Breast epithelium (tissue), 4 donors: ENCODE measurements at places on chromosomes 3 and 15. TPM values are rescaled to one million over a fixed set of nuclear protein-coding genes. Genes with fewer than 3 reads are reported as not detected.

- H3K4me3 ChIP-seq: no peak overlapping the region
- H3K27ac ChIP-seq: no peak overlapping the region
- no peaks in the 10 kb centered on the region for H3K27me3 ChIP-seq
- H3K4me1 ChIP-seq: no peaks in the 10 kb centered on the region
- no peaks in the 10 kb centered on the region for H3K36me3 ChIP-seq
- DNase-seq: no peak
Measured at GRCh38 chr3:78870484-78870883, 897.3 kb downstream of the ROBO1 start.

DNA sequence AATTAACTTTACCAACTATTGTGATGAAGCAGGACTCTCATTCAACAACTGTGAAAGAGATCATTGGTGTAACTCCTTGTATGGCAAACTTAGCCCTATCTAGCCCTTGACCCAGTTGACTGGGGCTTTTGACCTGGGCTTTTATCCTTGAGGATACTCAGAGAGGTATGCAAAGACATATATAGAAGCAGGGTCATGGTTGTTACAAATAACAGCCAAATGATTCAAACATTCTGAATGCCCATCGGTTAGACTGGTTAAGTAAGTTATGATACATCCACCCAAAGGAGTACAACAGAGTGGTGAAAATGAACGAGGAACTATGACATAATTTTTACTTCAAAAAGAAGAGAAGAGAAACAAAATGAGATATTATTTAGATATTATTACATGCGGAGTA is 38.2 kb upstream of the ALDH1A3 start:
- no peak overlapping the region for H3K27ac ChIP-seq
- no peaks in the 10 kb centered on the region for H3K4me1 ChIP-seq
- H3K27me3 ChIP-seq: no peaks in the 10 kb centered on the region
- H3K4me3 ChIP-seq: no peak overlapping the region
- DNase-seq: no peak

DNA sequence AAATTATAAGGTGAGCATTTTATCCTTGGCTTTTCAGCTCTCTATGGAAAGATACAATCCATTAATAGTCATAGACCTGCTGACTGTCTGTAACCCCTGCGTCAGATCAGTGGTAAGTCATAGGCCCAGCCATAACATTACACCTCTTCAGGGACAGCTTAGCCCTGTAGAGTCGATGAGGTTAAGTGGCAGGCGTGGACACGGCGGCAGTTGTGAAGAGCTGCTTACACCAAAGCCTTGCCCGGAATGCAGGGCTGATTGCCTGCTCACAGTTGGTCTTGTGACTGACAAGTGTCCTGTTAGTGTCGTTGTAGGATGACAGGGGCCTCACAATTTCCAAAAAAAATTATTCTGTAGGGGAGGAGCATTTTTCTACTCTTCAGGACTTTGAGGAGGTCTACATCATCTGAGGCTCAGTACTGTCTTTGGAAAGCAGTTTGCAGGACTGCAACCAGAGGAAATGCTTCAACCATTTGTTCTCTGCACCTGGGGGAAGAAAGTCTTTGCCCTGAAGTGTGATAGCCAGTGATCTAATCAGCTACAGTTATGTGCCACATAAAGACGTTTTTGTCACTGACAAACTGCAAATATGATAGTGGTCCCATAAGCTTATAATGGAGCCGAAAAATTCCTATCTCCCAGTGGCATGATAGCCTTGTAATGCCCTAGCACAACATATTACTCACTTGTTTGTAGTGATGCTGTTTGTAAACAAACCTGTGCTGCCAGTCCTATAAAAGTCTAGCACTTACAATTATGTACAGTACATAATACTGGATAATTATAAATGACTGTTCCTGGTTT is 14.9 kb upstream of the SELENOT start:
- no peak for DNase-seq
- no peaks in the 10 kb centered on the region for H3K36me3 ChIP-seq
- H3K4me3 ChIP-seq: no peak overlapping the region
- H3K27me3 ChIP-seq: no peaks in the 10 kb centered on the region
- H3K27ac ChIP-seq: no peak overlapping the region

- no peak overlapping the region for H3K4me3 ChIP-seq
- DNase-seq: no peak
- no peaks in the 10 kb centered on the region for H3K4me1 ChIP-seq
- no peak overlapping the region for H3K27ac ChIP-seq
- no peaks in the 10 kb centered on the region for H3K36me3 ChIP-seq
Measured at GRCh38 chr3:43885908-43886618, 195.3 kb downstream of the ABHD5 start.

DNA sequence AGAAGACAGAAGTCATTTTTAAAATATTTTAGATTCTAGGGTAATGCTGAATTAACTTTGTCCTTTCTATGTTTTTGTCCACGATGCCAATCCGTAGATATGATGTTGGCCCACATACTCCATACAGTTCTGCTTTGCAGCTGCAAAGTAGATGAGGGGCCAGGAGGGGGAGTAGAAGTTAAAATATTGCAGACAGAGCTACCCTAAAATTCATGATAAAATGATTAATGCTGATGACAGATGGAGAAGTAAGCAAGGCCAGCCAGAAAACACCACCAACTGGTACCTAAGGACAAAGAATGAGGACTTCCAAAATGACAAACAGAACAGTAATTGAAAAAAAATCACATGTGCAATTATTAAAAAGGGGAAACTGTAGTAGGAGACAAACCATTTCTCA is 756.6 kb upstream of the ARPP21 start:
- no peaks in the 10 kb centered on the region for H3K36me3 ChIP-seq
- no peaks in the 10 kb centered on the region for H3K27me3 ChIP-seq
- H3K4me1 ChIP-seq: no peaks in the 10 kb centered on the region
- DNase-seq: no peak
- no peak overlapping the region for H3K4me3 ChIP-seq

GRCh38 chr3:54202651-54203248 is 80.4 kb downstream of the CACNA2D3 start:
- H3K4me1 ChIP-seq: no peaks in the 10 kb centered on the region
- no peak overlapping the region for H3K27ac ChIP-seq
- no peak for DNase-seq
- no peak overlapping the region for H3K4me3 ChIP-seq
- H3K36me3 ChIP-seq: no peaks in the 10 kb centered on the region

DNA sequence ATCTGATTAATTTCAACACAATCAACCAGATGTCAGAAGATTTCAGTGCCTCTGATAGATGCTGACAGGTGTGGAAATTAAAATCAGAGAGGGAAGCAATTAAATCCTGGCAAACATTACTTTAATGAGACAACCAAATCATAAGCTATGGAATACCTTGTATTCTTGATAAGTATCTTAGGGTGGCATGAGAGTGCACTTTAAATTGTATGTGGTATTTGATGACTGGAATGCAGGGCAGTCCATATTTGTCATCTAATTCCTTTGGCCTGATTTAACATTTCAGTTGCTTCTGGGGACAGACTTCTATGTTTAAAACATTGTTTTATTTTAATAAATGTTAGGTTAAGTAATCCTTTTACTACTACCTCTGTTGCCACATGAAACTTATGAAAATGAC is 184.1 kb downstream of the LPP start:
- no peaks in the 10 kb centered on the region for H3K36me3 ChIP-seq
- no peaks in the 10 kb centered on the region for H3K27me3 ChIP-seq
- H3K4me3 ChIP-seq: no peak overlapping the region

DNA sequence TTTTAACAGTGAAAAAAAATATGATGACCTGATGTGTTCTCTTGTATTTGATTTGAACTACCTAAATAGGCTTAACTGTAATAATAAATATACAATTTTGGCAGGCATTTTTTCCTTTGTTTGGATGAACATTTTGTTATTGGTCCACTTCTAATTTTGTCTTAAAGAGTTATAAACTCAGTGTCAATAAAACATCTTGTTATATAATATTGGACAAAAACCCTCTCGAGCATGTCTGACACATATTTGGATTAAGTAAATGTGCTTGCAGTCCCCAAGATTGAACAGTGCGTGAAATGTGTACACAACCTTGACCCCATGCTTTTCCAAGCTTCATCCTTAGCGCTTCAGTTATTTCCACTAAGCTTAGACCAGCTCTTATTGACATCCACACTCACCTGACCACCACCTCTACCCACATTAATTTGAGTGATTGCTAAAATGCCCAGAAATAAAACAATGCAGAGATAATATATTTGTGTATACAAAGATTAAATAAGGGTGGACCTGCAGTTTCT is 131.7 kb upstream of the ZBED2 start:
- H3K4me1 ChIP-seq: peaks cover 3% of the 10 kb centered on the region
- no peak for DNase-seq
- H3K27ac ChIP-seq: no peak overlapping the region
- no peaks in the 10 kb centered on the region for H3K36me3 ChIP-seq

DNA sequence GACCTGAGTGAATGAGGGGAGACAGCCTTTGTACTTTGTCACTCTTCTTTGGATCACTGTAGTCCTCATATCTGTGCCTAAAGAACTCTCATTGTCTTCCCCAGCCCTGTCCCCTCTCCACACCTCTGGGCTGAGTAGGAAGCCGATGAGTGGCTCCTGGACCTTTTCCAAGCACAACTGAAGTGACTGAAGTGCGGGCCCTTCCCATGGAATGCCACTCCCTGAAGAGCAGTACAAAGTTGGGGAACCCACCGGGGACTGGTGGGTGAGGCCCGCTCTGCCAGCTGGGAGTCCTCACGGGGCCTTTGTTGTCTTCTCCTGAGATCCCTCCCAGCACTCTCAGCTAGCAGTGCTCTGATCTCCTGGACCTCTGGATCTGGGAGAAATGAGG is 90.1 kb downstream of the AAGAB start:
- H3K27ac ChIP-seq: no peak overlapping the region
- H3K4me1 ChIP-seq: no peaks in the 10 kb centered on the region
- no peaks in the 10 kb centered on the region for H3K27me3 ChIP-seq
- DNase-seq: no peak
- no peak overlapping the region for H3K4me3 ChIP-seq
- no peaks in the 10 kb centered on the region for H3K36me3 ChIP-seq

- no peaks in the 10 kb centered on the region for H3K36me3 ChIP-seq
- H3K27ac ChIP-seq: peak overlapping the region; percentile 26
- no peak for DNase-seq
Measured at GRCh38 chr3:56923526-56924224, 121.9 kb upstream of the ARHGEF3 start.

- H3K4me3 ChIP-seq: no peak overlapping the region
- no peaks in the 10 kb centered on the region for H3K27me3 ChIP-seq
Measured at GRCh38 chr3:2838546-2839157, 271.5 kb downstream of the IL5RA start.

GRCh38 chr15:91861223-91861622 is 7.7 kb downstream of the SLCO3A1 start:
- no peaks in the 10 kb centered on the region for H3K36me3 ChIP-seq
- DNase-seq: no peak

GRCh38 chr3:127488141-127488672 is 102.3 kb downstream of the TPRA1 start:
- H3K4me1 ChIP-seq: no peaks in the 10 kb centered on the region
- no peak overlapping the region for H3K4me3 ChIP-seq
- DNase-seq: no peak
- H3K36me3 ChIP-seq: no peaks in the 10 kb centered on the region
- no peaks in the 10 kb centered on the region for H3K27me3 ChIP-seq

DNA sequence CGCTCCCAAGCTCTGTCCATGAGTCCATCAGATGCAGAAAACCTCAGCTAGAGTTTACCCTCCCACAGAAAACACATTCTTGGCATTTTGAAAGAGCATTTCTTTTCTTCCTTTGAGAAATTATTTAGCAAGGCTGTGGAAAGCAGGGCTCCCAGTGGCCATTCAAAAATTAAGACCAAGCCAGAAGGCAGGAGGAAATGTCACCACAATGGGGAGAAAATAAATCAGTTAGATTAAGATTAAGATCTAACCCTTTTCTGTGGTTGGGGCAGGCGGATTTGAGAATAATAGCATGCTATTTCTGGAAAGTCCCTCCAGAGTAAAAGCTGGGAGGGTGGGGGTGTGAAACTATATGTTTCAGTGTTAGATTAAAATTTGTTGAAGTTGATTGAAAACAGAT is 20.2 kb downstream of the LRIG1 start:
- peak overlapping the region; percentile 81 for H3K27ac ChIP-seq
- no peaks in the 10 kb centered on the region for H3K36me3 ChIP-seq
- peaks cover 13% of the 10 kb centered on the region for H3K4me1 ChIP-seq
- DNase-seq: no peak

GRCh38 chr15:27222479-27222878 is 251.5 kb downstream of the GABRG3 start:
- no peaks in the 10 kb centered on the region for H3K4me1 ChIP-seq
- no peak for DNase-seq
- no peaks in the 10 kb centered on the region for H3K36me3 ChIP-seq
- H3K4me3 ChIP-seq: no peak overlapping the region
- H3K27ac ChIP-seq: no peak overlapping the region
- H3K27me3 ChIP-seq: no peaks in the 10 kb centered on the region

- H3K27ac ChIP-seq: no peak overlapping the region
- no peaks in the 10 kb centered on the region for H3K4me1 ChIP-seq
- no peaks in the 10 kb centered on the region for H3K36me3 ChIP-seq
- no peak overlapping the region for H3K4me3 ChIP-seq
- DNase-seq: no peak
Measured at GRCh38 chr3:78580681-78581080, 1187.1 kb downstream of the ROBO1 start.

- peak overlapping the region; percentile 30 for H3K27ac ChIP-seq
- no peak overlapping the region for H3K4me3 ChIP-seq
- H3K4me1 ChIP-seq: no peaks in the 10 kb centered on the region
- H3K36me3 ChIP-seq: no peaks in the 10 kb centered on the region
- H3K27me3 ChIP-seq: no peaks in the 10 kb centered on the region
Measured at GRCh38 chr3:141477224-141477623, 9.6 kb upstream of the RASA2 start.

DNA sequence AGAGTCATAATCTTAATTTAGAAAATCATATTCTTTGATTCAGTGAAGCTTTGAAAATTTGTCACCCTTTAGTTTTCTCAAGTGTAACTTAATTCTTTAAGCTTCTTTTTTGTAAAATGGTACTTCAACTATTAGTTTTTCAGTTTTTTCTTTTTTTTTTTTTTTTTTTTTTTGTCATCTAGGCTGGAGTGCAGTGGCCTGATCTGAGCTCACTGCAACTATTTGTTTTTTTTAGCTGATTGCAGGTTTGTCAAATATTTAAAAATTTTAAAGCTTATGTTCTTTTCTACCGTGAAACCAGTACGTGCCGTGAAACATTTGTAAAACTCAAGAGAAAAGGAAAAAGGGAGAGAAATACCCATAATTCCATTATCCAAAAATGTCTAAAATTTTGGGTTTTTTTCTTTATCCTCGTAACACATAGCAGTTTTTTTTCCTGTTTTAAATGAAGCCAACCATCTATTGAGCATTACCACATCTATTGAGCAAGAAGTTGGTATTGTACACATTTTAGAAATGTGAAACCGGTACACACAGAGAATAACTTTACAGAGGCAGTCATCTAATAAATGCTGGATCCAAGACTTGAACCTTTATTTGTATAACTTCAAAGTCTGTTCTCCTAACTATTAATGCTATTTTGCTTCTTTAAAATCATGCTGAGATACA is 25.7 kb downstream of the ECT2 start:
- H3K27ac ChIP-seq: no peak overlapping the region
- H3K27me3 ChIP-seq: no peaks in the 10 kb centered on the region
- no peaks in the 10 kb centered on the region for H3K4me1 ChIP-seq
- no peaks in the 10 kb centered on the region for H3K36me3 ChIP-seq

DOCK3 gene
- 0.73 TPM for total RNA-seq

IGDCC3 gene
- total RNA-seq: 0.33 TPM

PIGX gene
- total RNA-seq: 34.4 TPM

IVD gene
- total RNA-seq: 43.8 TPM

TLR9 gene
- total RNA-seq: 0.29 TPM

FBLN2 gene
- 663 TPM for total RNA-seq

CDHR4 gene
- not detected for total RNA-seq

EAF2 gene
- total RNA-seq: 9.2 TPM

MYZAP gene
- total RNA-seq: 23.0 TPM

CCR4 gene
- total RNA-seq: 0.44 TPM
